ENCODE measurements at places on chromosomes 3 and 15.

DNA sequence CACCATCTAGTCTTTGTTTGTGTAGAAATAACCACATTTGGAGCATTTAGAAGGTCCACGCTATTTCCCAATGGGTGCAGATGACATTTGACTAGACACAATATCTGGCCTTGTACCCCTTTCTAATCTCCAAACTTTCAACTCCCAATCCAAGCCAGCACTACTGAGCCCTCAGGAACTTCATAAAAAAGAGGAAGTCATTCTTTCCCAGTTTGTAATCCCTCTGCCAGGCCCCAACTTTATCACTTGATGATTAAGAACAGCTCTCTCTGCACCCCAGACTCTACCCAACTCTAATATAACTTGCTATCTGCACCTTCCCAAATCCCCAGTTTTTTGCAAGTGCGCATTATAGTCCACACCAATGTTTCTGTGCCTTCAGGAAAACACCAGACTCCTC lies 170.2 kb downstream of the KCNMB2 start:
- DNase-seq = no peak

GRCh38 chr3:85258819-85259218 lies 300.0 kb downstream of the CADM2 start:
- no peak for DNase-seq

- no peak for DNase-seq
Observed at GRCh38 chr3:8560366-8561007, 58.9 kb downstream of the LMCD1 start.

- no peak for DNase-seq
Observed at GRCh38 chr3:109154979-109155378, 18.5 kb downstream of the C3orf85 start.
